ENCODE measurements at places on chromosomes 5 and 9.

- DNase-seq, result peak; percentile 94
Observed at GRCh38 chr5:176492431-176492830, 44.2 kb downstream of the FAF2 start.

DNA sequence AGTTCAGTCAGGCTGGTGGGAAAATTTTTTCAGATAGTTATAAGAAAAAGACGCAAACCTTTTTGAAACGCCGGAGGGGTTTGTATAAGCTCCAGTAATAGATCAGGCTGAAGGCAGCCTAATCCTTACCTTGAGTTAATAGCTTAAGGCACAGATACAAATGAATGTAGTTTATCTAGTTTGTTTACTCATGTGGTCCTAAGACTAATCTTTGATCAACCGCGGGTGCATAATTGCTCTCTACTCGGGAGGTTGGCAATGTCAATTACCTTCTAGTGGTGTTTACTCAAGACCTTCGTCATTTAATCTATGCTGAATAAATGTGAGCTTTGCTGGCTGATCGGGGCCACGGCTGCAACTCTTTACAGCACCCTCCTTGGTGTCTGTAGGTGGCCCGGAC is 665 bp upstream of the INSL4 start:
- DNase-seq, result peak; percentile 6

DNA sequence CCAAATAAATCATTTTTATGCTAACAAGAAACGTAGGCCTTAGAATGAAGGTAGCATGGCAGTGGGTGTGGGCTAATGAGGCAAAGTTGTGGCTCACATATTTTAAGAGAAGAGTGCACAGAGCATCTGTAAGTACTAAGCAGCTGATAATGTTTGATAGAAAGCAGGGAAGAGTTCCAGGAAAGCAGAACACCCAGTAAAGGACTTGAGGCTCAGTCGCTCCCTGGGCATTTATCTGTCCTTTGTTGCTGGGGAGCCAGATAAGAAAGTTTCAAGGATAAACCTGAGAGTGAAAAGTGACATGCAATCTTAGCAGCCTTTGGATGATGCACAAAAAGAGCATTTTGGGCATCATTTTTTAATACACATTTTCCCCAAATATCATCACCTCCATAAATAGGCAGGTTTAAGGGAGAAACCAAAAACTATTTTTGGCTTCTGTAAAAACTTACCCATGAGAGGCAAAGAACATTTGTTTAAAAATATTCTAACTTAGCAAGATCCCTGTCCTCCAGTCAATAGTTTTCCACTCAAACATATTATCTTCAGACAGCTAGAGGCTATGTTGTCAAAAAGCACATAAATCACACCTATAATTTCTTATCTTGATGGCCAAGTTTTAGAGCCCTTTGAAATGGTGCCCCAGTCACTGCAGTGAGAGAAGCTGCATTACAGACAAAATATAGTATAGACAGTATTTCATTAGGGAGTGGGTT is 3.4 kb downstream of the FREM1 start:
- DNase-seq, result no peak

DNA sequence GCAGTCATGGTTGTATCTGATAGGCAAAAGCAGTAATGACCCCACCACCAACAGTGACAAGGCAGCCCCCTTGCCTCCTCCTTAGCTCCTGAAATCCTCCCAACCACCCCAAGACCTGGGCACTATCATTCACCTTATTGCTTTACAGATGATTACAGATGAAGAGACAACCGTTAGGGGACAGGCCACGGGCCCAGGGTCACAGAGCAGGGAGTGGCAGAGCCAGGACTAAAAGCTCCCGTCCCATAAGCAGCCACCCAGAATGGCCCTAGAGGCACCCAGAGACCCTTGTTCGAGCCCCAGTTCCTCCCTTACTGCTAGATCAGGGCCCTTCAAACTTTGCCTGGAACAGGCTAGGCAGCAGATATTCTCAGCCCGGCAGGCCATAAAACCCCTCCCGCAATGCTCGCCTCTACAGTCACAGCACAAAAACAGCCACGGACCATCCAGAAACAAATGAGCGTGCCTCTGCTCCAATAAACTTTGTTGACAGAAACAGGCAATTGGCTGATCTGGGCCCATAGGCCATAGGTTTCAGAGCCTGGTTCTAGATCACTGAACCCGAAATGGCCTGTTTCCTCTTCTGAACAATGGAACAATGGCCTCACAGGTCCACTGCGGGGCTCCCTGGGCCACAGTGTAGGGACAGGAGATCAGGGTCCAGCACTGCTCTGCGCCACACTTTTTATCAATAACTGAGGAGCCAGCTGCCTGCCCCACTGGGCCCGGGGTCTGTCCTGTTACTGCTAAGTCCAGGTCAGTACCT is 67.0 kb downstream of the LRSAM1 start:
- no peak for DNase-seq

- no peak for DNase-seq
Observed at GRCh38 chr9:136939431-136939995, 5.0 kb downstream of the FBXW5 start.

GRCh38 chr5:125786021-125786420 is 637.2 kb upstream of the GRAMD2B start:
- DNase-seq, result no peak

DNA sequence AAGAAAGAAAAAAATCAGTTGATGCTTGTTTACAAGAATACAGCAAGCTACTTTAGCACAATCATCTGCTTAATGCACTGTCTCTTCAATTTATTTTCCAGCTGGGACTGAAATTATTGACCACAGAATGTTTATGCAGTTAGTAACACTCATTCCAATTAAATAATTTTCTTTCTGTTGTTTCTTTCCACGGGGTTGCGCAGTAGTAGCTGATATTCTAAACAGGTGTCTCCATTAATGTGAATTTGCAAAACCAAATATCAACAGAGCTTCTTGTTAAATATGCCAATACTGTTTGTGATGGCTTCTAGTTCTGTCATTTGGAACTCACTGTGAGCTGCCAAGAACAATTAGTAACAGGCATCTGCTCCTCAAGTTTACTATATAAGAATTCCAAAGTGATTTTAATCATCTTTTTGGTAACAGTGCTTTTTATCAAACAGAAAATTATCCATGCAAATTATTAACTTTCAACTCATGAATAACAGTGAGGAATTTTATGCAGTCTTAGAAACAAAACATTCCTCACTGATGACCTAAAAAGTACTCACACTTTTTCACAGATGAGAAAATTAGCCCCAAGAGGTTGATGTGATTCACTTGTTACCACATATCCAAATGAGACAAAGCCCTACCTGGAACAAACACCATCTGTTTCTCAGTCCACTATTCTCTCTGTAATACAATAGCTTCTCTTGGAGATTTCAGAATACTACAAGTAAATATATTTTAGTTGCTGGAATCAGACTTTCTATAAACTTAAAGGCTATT is 567.6 kb upstream of the RGMB start:
- DNase-seq, result no peak

- no peak for DNase-seq
Observed at GRCh38 chr5:73947906-73948640, 322.1 kb downstream of the ARHGEF28 start.

DNA sequence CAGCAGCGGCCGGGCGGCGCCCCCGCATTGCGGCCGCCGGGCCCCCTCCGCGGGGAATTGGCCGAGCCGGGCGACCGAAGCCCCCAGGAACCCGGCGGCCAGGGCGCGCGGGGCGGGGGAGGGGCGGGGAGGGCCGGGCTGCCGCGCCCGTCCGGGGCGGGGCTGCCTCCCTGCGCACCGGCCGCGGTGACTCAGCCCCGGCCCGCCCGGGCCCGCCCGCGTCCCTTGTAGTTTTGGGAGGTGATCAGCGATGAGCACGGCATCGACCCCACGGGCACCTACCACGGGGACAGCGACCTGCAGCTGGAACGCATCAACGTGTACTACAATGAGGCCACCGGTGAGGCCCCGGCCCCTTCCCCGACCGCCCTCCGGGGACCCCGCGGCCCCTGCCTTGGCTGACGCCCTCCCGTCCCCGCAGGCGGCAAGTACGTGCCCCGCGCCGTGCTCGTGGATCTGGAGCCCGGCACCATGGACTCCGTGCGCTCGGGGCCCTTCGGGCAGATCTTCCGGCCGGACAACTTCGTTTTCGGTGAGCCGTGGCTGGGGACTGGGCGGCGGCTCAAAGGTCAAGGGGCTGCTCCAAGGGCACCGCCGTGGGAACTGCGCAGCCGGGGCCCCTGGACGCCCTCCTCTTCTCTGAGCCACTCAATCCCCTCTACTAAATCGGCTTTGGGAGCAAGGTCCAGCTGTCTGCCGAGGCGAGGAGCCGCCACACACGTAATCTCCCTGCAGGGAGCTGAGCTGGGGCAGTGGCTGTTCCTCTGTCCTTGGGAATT is 592 bp downstream of the TUBB4B start:
- no peak for DNase-seq

- no peak for DNase-seq
Observed at GRCh38 chr5:181121675-181122561, 9.1 kb downstream of the OR2V1 start.

DNA sequence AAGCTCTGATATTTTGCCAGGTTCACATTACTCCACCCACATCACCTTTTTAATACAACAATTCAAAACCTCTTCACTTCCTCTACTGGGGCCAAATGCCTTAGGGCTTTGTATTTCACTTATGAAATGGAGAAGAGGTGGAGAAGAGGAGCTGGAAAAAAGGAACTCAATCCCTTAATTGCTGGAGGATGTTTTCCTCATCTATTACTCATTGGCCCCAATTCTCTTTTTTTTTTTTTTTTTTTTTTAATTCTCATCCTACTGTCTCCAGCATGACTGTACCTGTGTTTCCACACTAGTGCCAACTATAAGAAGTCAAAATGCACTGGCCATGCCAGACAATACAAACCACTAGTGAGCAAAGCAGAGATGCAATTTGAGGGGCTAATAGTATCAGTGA is 20.9 kb downstream of the FAM13B start:
- DNase-seq, result no peak

- peak; percentile 95 for DNase-seq
Observed at GRCh38 chr5:142680605-142681259, 5.2 kb downstream of the FGF1 start.

DNA sequence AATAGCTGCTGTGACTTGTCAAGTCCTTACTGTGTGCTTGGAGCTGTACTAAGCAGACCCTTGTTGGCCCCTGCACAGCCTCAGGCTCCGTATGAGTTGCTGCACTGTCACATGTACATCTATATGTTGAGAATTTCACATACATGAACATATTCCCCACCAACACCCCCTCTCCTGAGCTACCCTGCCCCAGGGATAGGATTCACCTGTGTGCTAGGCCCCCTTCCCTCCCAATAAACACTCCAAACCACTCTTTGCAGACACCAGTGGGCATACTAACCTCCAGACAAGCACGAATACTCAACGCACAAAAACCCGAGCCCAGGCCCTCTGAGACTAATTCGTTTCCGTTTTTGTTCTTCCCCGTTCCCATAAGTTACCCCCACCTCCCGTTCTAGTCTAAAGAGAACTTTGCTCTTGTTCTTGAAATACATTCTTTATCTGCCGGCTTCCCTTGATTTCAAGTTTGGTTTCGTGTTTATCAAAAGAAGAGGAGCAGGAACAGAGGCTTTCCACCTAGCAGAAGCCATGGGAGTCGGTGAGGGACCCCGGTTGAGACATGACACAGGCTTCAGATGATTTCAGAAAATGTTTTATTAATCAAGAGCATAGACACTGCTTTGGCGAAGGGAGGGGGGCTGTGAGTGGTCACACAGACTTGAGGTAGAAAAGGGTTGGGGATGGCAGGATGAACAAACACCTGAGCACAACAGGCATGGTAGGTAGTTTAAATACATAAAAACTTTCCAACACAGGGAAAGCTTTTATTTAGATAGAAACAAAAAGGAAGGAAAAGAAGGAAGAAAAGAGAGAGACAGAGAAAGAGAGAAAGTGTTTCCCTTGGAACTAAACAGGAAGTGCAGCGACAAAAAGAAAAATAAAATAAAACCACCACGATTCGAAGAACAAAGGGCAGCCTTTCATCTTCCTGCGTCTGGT is 3.4 kb downstream of the HAND1 start:
- no peak for DNase-seq

DNA sequence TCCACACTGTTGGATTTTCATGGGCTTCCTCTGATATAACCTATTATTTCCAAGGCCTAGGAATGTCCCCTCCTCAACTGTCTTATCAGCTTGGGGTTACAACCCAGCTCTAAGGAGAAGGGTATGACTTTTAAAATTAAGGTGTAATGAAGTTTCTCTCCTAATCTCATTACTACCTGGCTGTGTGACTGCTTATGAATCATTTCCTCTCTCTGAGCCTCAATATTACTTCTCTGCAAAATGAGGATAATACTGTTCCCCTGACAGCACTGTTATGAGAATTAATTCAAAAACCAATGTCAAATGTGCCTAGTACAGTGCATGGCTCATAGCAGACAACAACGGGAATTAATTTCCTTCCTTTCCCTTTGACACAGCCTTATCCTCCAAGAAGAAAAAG is 118.9 kb downstream of the NR6A1 start:
- DNase-seq, result no peak

GRCh38 chr5:52481201-52481600 is 306.5 kb upstream of the ITGA1 start:
- no peak for DNase-seq

- no peak for DNase-seq
Observed at GRCh38 chr5:138925090-138925635, 50.0 kb upstream of the LRRTM2 start.

DNA sequence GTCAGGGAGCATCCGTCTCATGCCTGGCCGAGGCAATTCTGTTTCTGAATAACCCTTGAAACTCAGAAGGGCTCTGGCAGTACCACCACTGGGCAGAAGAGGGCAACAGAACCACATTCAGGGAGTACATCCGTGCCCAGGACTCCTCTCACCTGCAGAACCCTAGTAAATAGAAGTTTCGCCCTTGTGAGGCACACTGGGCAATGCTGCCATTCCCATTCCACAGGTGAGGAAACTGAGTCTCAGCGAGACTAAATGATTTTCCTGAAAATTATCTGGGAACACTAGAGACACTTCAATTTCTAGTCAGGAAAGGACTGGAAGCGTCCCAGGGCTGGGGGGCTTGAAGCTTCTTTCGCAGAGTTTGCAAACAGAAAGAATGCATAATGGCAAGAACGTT is 74.7 kb downstream of the FGF1 start:
- peak; percentile 81 for DNase-seq

GRCh38 chr9:82406456-82407085 is 418.0 kb downstream of the SPATA31D1 start:
- no peak for DNase-seq

DNA sequence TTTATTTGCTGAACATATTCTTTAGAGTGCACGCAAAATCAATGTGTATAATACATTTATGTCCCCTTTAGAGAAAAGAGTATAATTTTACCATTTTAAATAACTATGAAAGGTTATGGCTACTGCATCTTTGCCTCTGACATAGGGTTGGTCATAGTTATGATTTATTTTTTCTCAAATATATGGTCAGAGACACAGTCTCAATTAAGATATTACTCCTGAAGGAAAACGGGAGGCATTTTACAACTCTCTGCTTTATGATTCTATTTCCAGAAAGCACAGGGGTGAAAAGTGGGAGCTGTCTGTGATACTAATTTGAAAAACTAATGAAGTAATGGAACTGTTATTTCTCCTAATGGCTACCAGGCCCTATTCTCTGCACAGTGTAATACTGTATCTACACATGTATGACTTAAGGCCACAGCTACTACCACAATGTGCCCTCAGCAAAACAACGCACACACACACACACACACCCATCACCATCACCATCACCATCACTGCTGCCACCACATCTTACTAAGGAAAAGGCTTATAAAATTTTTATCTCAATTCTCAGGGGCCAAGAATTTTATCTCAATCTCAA is 262.9 kb downstream of the EFNA5 start:
- DNase-seq, result no peak

GRCh38 chr5:137342764-137343163 is 156.4 kb downstream of the SPOCK1 start:
- peak; percentile 38 for DNase-seq

All from SW480 (cell line).